ENCODE measurements at places on chromosomes 3 and 15.

- no peak for DNase-seq
These were observed 98.9 kb upstream of the FRMD4B start for GRCh38 chr3:69484507-69485393.

DNA sequence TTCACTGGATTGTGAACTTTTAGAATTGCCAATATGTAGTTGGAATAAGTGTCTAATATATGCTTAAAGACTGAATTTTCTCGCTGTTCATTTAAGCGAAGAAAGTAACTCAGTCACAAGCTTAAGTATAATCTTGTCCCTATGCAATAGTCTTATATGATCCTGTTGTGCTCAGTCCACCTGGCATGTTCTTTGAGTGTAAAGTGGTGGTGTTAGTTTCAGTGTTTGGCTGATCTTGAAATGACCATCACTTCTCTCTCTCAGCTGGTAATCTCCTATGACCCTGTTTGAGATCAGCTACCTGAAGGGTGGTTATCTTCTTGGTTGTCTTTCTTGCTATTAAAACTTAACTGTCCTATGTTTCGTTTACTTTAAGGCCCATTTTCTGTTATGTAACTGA, 197.5 kb downstream of the PTPRG start:
- DNase-seq, result no peak

DNA sequence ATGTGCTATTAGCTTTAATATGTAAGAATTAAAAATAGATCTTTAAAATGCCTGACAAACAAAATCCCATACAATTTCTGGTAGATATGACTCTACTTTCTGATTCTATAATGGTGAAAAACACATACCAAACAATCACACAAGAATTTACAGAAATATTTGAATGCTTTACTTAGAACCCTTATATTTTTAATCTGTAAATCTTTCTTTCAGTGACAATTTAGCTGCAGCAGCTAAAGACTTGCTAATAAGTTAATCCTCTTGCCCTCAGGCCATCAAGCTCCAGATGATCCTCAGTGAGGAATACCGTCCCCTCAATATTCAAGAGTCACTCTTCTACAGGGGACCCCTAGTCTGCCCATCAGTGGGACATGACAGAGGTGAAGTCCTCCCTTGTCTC, 55.6 kb downstream of the C3orf80 start:
- no peak for DNase-seq

DNA sequence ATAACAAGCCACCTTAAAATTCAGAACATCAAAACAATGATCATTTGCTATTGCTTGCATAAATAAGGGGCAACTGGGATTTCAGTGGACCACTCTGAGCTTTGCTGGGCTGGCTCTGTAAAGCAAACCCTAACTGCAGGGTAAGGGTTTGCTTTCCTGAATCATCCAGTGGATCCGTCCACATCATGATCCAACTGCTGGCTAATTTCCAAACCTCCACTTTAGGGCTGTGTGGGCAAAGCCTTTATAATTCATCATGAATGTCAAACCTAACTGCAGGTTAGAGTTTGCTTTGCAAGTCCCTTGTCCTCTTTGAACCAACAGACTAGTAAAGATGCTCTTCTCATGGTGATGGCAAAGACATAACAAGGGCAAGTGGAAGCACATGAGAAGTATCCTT, 76.1 kb downstream of the SYNPR start:
- DNase-seq, result no peak

DNA sequence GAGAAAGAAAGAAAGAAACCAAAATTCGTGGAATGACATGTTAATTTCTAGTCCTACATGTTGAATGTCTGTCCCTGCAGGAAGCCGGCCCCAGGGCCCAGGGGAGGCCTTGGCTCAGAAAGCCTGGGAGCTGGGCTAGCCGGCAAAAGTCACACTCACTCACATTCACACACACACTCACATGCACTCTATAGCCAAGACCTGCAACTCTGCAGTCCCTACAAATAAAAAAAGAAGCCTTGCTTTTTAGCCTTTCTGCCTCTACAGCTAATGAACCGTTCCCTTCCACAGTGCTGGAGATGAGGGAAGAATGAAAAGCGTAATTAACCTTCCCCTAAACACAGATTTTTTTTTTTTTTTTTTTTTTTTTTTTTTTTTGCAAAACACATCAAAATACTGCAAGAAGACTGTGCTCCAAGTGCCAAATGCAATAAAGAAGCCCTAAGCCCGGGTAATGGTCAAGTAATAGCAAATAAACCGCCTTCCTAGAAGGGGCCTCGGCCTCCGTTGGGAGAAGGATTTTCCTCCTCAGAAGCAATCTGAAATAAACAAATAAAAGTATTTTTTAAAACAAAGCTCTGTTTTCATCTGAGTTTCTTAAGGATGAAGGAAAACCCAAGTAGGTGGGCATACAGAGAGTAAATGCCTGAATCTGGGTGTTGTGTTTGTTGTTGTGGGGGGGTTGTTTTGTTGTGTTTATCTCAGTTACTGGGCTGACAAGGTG, 4.3 kb downstream of the MECOM start:
- no peak for DNase-seq

GRCh38 chr3:62436785-62437184, 63.4 kb upstream of the FEZF2 start:
- DNase-seq, result no peak

GRCh38 chr3:58141766-58142345, 68.9 kb downstream of the DNASE1L3 start:
- no peak for DNase-seq

- DNase-seq, result no peak
These were observed 366.9 kb upstream of the PPP2R3A start for GRCh38 chr3:135598597-135598996.

GRCh38 chr15:45306105-45306504, 54.1 kb downstream of the SLC28A2 start:
- no peak for DNase-seq

DNA sequence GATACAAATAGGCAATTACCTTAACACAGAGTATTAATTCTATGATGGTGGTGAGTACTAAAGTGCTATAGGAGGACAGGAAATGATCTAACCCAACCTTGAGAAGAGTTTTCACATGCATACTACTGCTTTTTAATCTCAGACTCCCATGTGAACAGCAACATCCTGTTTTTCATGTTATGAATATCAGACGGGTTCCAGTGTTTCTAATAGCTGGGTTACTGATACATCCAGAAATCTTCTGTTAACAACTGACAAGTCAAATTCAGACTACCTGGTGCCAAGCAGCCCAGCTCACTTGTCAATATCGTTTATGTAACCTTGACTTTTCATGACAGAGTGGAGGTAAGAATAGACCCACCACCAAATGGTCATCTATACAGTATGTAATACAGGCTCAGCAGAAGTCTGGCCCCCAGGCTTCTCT, 220.2 kb upstream of the COL8A1 start:
- no peak for DNase-seq

DNA sequence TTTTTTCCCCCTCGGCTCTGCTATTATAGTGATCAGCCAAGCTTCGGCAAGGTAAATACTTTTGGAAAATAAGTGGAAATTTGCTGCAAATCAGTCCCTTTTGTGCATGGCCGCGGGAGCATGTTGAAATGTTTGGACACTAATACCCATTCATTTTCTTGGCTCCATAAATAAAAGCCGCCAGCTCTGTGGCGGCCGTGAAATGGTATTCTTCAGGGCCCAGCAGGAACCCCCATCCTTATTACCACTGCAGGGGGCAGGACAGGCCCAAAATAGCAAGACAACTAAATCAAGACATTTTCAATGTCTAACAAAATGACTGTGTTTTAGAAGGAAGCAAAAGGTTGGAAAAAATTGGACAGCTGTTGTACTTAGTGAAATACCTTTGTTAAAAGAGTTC, 362.3 kb downstream of the NR2F2 start:
- DNase-seq, result no peak

- DNase-seq, result no peak
These were observed 760.2 kb downstream of the NAALADL2 start for GRCh38 chr3:175619369-175619768.

DNA sequence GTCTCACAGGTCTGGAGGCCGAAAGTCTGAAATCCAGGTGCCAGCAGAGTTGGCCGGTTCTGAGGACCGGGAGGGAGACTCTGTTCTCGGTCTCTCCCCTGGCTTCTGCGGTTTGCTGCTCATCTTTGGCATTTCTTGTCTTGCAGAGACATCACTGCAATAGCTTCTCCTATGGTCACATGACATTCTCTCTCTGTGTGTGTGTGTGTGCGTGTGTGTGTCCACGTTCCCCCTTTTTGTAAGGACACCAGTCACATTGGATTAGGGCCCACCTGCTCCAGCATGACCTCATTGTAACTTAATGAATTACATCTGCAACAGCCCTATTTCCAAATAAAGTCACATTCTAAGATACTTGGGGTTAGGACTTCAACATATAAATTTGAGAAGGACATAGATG, 12.4 kb upstream of the ATP10A start:
- DNase-seq, result no peak

- DNase-seq, result no peak
These were observed 197.4 kb downstream of the SLC9A9 start for GRCh38 chr3:143650827-143651226.

DNA sequence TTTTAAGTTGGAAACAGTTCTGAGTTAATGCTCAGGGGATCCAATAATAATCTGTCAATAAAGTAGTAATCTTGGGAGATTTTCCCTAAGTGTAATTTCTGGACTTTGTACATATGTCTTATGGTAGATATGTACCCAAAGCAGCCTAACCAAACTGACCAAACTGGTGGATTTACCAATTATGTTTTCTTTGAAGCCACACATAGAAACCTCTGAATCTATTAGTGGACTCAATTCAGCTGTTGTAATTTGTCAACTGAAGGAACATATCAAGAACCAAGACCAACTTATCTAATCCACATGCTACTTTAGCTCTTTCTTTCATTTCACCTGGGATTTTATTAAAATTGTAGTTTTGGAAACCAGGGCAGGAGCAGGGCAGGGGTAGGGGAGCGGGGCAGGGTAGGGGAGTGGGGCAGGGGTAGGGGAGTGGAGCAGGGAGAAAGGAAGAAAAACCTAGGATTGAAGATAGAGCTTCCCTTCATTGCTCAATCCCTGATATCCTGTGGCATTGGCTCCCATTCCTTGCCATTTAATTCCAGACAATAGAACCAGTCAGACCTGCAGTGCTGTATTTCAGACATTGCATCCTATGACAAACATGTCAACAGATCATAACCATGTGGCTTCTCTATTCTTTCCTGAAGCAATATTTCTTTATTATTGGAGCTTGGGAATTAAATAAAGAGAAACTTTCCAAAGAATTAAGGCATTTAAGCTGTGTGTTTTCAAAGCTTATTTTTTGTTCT, 101.8 kb downstream of the NFKBIZ start:
- no peak for DNase-seq

DNA sequence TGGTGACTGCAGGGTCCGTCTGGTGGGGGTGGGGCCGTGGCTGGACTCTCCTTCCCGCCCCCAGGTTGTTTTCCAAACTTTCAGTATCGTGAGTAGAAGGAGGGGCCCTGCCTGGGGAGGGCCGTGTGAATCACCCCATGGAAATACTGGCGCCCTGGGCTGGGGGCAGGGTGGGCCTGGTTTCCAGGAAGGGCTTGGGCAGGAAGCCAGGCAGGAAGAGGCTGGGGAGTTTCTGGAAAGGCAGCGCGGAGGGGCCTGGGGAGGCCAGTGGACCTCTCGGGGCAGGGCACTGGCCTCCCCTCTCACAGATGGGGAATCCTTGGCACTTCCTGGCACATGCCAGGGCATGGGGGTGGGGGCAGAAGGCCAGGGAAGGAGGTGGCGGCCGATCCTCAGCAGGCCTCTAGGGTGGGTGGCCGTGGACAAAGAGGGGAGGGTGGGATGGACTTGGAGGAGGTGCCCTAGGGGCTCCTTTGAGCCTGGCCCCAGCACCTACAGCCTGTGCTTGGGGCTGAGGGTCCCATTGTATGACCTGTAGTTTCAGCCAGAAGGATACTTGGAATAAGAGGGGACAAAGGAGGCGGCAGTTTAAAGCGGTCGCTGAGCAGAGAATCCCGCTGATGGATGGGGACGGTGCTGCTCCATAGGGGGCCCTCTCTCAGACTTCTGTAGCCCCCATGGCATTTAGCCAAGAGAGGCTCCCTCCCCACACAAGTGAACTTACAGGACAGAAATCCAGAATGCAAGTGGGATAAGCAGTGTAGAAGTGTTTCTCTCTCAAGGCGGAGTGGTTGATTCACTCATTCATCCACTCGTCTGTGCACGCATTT, 56.5 kb upstream of the GATA2 start:
- no peak for DNase-seq

- DNase-seq, result no peak
These were observed 5.1 kb upstream of the SLC25A38 start for GRCh38 chr3:39378088-39378487.

DNA sequence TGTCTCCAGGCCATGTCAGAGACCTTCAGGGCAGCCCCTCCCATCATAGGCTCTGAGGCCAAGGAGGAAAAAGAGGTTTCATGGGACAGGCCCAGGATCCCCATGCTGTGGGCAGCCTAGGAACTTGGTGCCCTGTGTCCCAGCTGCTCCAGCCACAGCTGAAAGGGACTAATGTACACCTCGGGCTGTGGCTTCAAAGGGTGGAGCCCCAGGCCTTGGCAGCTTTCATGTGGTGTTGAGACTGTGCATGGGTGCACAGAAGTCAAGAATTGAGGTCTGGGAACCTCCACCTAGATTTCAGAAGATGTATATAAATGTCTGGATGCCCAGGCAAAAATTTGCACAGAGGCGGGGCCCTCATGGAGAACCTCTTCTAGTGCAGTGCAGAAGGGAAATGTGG, 6.6 kb upstream of the SSR3 start:
- DNase-seq, result no peak

DNA sequence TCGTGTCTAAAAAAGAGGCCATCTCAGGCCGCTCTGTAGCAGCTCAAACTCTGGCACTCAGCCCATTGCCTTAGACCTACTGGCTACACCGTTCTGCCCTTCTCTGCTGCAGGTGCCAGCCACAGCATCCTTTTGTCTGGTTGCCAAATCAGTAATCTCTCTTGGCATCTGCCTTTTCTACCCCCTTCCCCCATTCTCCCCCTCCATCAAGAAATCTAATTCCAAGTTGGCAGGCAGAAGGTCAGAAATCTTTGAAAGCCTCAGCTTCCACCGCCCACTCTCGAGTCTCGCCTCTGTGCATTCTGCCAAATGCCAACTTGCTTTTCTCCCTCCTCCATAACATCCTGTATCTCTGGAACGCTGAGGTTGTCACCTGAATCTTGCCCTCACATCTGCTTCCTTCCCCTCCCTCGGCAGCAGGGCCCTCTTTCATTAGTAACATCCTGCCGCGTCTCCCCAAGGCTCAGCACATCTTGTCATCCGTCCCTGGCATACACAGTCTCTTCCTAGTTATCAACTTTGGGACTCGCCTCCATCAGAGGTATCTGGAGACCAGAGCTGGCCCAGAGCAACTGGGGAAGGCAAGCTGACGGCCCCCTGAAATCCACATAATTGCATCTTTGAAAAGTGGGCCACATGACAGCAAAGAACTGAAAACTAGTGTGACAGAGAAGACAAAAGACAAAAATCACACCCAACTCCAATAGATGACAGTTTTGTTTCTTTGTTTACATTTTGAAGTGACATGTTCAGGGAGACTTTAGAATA, 312.0 kb upstream of the CCDC54 start:
- no peak for DNase-seq

GRCh38 chr3:60919296-60919695, 332.0 kb downstream of the FHIT start:
- DNase-seq, result no peak

- no peak for DNase-seq
These were observed 40.3 kb downstream of the WDR76 start for GRCh38 chr15:43867096-43867495.
